ENCODE measurements at places on chromosomes 1 and 21.

- DNase-seq = no peak
These were observed 66.7 kb downstream of the XCL1 start for GRCh38 chr1:168643152-168643551.

GRCh38 chr1:3450983-3451382 is 3.5 kb upstream of the ARHGEF16 start:
- no peak for DNase-seq

GRCh38 chr1:159023723-159024122 is 14.0 kb downstream of the IFI16 start:
- DNase-seq = no peak

DNA sequence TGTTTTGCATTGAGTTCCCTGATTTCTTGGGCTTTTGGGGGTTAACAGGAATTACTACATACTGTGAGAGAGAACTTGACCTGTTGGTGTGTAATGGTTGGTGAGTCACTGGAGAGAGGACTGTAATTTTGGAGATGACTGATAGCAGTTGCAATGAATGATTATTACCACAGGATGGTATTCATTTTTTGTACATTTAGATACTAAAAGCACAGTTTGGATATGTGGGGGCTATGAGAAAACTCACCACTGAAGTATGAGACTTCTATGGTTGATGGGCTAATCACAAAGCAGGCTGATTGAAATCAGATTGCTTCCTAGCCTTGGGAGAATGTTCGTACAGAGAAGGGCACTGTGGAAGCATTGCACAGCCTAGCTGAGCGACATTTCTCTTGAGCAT is 1571.3 kb upstream of the PRMT6 start:
- no peak for DNase-seq

DNA sequence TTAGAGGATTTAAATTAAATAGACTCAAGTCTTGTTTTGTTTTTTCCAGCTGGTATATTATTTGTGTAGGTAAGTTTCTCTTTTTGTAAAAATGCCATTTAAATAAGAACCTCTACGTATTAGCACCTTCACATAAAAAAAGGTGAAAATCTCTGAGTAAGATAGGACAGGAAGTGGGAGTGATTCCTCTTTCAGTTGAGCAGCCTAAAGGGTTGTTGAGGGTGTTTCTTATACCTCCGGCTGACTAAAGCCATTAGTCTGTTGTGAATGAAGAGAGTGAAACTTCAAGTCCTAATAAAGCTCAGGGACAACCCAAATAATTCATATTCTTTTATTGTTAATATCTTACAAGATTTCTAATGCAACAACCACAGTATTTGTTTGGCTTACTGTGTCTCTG is 188.7 kb downstream of the CHRM3 start:
- DNase-seq = no peak

- DNase-seq = no peak
These were observed 432 bp upstream of the SIM2 start for GRCh38 chr21:36698385-36698980.

DNA sequence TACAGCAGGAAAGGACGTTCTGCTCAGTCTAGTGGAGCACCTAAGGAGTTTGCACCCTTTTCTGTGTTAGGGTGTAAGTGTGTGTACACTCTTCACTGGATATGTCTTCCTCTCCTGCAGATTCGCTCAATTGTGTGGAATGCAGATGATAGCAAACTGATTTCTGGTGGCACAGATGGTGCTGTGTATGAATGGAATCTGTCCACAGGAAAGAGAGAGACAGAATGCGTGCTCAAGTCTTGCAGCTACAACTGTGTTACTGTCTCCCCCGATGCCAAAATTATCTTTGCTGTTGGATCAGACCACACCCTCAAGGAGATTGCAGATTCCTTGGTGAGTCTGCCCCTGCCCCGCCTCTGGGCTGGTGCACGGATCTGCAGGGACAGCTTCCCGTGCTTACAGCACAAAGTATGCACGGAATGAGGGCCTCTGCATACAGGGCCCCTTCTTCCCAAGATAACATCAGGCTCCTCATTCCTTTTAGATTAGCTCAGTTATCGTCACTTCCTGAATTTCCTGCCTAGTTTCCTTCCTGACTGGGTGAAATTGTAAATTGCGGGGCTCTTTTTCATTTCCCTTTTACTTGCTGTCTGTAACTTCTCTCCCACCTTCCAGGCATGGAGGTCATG is 34.6 kb downstream of the CFAP57 start:
- DNase-seq = no peak

GRCh38 chr1:194279975-194280374 is 1093.6 kb upstream of the B3GALT2 start:
- DNase-seq = no peak

GRCh38 chr1:178023181-178023618 is 53.3 kb upstream of the SEC16B start:
- no peak for DNase-seq

DNA sequence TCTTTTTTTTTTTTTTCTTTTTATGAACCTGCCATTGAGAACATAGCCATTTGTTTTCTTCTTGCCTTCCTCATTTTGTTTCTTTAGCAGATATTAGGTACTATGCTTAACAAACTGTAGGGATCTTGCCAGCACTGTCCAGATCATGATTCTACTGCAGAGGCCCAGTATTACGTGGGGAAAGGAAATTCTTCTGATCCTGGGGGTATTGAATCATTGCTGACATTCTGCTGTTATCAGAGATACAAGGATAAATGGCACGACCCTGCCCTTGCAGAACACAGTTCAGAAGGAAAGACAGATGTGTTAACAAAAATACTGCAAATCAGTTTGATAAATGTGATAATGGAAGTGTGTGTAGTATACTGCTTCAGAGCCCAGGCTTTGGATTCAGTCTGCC is 56.2 kb downstream of the BTBD8 start:
- no peak for DNase-seq

DNA sequence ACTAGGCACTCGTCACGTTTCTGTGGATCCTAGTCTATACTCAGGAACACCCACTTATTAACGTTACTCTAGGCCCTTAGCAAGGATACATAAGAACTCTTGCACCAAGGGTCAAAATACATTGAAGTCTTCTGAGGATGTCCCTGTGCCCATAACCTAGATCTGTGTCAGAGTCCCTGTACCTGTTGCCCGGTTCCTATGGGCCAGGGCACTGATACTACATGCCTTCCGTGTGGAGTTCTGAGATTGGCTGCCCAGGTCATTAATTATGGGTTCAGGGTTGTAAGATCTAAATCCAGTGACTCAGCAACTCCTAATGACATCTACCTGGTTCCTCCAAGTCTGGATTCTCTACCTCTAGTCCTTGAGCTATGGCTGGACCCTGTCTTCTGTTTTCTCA is 69.5 kb downstream of the GPR137B start:
- DNase-seq = no peak

- no peak for DNase-seq
These were observed 1.4 kb upstream of the KLHL21 start for GRCh38 chr1:6603915-6604558.

DNA sequence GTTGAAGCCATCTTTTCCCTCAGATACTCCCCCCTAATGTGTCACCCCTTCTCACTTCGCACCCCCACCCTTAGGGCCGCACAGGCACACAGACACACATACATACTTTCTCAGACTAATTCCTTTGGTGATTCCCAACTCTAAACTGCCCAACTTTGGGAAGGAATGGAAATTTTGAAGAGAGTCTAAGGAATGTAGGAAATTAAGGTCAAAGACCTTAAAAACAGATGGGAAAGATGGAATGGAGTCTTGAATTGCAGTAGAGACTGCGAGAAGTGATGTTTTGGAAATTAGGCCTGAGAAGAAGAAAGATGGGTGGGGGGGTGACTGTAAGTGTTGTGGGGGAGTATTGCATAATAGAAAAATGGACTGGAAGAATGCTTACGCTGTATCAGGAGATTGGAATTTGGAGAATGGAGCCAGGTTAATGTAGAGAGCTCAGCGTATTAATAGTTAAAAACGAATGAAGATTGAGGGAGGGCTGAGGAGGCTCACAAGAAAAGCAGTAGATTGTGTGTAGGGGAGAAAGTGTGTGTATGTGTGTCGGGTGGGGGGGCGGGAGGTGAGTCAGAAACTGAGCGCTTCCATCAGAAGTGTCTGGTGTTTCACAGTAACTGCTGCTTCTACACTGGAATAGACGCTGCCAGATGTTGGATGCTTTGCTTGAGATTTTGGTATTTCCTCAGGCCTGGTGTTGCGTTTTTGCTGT is 1.7 kb downstream of the PIP5K1A start:
- DNase-seq = peak; percentile 15

GRCh38 chr1:245336149-245336983 is 181.6 kb downstream of the KIF26B start:
- no peak for DNase-seq

DNA sequence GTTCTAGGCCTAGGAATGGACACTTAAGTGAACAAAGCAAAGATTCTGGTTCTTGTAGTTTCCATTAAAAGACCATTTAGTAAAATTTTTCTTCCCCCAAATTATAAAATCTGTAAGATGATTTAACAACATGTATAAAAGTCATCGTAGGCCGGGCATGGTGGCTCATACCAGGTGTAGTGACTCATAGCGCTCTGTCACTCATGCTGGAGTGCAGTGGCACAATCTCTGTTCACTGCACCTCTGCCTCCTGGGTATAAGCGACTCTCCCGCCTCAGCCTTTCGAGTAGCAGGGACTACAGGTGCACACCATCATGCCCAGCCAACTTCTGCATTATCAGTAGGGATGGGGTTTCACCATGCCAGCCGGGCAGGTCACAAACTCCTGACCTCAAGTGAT is 9.1 kb downstream of the ASPM start:
- no peak for DNase-seq

- no peak for DNase-seq
These were observed 246.6 kb upstream of the CSF3R start for GRCh38 chr1:36729289-36729688.

GRCh38 chr1:150159550-150159949 is 9.8 kb downstream of the PLEKHO1 start:
- DNase-seq = no peak

DNA sequence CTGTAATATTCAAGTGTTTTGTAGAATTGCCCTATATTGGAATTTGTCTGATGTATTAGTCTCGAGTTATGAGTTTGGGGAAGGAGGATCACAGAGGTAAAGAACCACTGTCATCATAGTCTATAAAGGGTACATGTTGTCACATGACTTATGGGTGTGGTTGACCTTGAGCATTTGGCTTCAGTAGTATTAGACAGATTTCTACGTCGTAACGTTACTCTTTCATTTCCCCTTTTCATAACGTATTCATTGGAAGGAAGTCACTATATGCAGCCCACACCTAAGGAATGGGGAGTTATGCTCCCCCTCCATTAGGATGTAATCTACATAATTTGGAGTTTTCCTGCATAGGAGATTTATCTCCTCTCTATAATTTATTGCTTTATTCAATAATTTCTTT is 110.1 kb upstream of the VAV3 start:
- DNase-seq = no peak

DNA sequence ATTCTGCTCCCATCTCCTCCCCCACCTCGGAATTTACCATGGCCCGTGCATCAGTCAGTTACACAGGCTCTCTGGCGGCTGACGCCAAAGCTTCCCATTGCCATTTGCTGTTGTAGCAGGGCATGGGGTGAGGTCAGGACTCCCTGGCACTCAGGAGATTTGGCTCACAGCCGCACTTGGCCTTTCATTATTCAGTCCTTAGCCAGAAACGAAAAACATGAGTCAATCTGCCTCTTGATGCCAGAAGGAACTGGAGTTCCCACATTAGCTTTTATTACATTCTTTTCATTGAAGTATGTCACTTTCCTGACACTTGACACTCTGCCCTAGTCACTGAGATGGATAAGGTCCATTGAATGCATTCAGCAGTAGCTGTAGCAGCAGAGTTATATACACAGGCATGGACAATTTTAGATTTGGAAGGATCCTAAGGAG is 260.6 kb downstream of the CACNA1E start:
- no peak for DNase-seq

GRCh38 chr1:93369734-93370133 is 24.0 kb downstream of the DR1 start:
- no peak for DNase-seq

GRCh38 chr1:211148366-211148765 is 14.4 kb upstream of the KCNH1 start:
- DNase-seq = no peak

- no peak for DNase-seq
These were observed 271.3 kb downstream of the PTBP2 start for GRCh38 chr1:96992871-96993270.

DNA sequence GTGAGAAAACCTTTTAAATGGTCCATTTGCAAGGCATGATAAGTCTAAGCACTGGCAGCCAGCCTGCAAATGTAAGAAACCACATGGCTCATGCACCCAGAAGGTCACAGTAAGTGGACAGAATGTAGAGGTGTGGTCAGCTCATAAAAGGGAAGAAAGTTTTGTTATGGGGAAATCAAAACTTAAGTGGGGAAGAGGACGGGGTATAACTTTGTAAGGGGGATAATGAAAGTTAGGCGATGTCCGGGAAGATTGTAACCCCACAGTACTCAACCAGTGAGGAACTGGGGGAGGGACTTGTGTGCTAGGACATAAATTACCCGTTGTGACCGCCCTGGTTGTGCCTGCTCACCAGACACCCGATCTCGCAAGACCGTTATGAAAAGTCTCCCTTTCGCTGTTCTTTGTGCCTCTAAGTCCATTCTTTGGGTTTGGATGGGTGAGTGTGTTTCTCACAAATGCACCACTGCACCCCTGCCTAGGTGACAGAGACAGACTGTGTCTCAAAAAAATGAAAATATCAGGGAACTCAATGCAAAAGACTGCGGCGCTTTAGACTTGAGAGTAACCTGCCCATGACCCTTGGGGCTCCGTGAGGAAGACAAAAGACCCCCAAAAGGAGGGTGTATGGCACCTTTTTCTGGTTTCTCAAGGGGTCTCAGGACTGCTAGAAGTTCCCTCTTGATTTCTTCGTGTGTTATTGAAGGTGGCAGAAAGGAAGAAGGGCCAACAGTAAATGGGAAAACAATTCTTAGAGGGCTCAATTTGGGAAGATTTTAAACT is 28.6 kb upstream of the ZNF496 start:
- DNase-seq = no peak

DNA sequence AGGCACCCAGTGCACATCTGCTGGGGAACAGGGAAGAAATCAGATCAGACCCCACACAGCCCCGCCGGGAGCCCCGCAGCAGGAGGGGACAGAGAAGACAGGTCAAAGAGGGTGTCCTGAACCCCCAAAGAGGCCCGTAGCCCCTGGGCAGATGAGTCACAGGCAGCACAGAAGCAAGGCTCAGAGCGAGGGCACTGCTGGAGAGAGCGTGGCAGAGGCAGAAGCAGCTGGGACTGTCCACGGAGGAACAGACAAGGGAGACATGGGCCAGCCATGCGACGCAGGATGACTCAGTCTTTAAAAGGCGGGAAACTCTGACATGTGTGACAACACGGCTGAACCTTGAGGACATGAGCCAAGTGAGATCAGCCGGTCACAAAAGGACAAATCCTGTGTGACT is 14.5 kb upstream of the PRDM16 start:
- DNase-seq = no peak

All from activated naive CD4-positive, alpha-beta T cell treated with anti-CD3 and anti-CD28 coated beads, Interleukin-2, amount 50 U/mL, for 16 hours (primary cell).